Gastrocnemius medialis (tissue), 4 donors: ENCODE measurements at places on chromosomes 3 and 15. TPM values are rescaled to one million over a fixed set of nuclear protein-coding genes. Genes with fewer than 3 reads are reported as not detected.

DNA sequence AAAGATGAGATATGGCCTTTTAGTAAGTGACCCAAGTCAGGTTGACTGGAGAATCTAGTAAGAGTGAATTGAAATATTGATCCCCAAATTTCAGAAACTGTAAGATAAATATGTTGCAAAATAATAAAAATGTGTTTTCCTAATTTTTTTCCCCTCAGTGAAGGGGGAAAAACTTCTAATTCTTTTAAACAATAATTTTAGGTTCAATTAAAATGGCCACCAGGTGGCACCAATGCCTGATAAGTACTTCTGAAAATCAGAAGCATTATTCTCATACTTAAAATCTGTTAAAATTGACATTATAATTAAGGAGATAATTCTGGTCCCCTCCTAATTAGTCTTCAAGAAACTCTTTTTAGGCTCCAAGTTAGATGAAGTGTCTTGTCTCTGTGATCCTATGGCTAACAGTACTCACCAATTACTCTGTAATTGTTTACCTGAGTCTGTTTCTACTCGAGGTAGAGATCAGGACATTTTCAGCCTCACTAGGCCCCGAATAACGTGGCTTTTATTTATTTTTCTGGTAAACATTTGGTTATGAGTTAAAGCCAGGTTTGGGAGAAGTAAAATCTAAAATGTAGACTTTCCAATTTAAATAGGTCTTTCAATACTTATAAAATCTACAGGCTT lies 52.6 kb downstream of the NMD3 start:
- DNase-seq, result no peak

Gene IL17RB
- 1.4 TPM for total RNA-seq

Gene RAB11A
- total RNA-seq, result 191 TPM

DNA sequence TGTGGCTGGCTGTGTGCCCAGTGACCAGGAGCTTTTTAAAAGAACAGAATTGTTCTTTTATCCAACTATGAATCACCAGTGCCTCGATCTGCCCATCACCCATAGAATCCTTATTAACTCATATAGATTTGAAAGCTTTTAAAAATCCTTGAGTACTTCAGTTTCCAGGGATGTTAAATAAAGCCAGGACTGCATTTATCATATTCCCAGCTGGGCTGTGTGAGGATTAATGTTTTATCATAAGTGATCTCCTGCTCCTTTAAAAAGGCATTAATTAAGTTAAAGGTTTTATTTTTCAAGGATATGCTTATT lies 234.0 kb downstream of the MYRIP start:
- DNase-seq, result no peak

GRCh38 chr3:103006526-103007183 lies 571.8 kb downstream of the ZPLD1 start:
- DNase-seq, result no peak

- no peak for DNase-seq
Observed at GRCh38 chr3:101602731-101603130, 28.8 kb downstream of the PCNP start.

Gene HIGD2B
- total RNA-seq, result not detected

DNA sequence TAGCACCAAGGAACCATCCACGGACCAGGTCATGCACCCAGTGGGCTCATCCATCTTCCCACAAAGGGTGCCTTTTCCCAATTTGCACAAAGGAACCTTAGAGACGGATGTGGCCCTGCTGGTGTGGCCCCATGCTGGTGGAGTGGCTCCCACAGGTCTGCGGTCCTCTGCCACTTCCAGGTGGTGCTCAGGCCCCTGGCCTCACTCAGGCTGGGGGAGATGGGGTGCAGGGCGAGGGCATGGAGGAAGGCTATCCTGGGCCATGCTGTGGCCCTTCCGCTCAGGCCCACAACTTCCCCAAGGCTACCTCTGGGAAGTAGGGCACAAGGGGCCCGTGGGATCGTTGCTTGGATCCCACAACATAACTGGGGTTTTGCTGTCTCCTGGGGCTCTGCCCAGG lies 5.2 kb upstream of the SYNM start:
- no peak for DNase-seq

Gene GOLGA8J
- total RNA-seq, result not detected

GRCh38 chr15:60767134-60767824 lies 288.3 kb upstream of the ICE2 start:
- DNase-seq, result no peak

Gene PARP9
- total RNA-seq, result 5.9 TPM

Gene WDR93
- not detected for total RNA-seq

DNA sequence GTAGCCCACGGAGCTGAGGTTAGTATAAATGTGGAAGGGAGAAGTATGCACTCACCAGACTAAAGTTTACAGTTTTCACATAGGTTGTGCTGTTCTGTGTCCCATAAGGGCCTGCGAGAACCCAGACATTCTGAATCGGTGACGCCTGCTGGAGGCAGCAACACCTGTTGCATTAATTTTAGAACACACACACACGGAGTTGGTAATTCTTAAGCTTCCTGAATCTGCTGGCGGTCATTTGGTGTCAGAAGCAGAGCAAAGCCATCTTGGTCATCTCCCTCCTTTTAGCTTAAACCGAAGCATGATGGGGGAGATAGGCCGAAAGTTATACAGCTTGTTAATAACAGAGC lies 41.1 kb upstream of the AP3B2 start:
- DNase-seq, result peak; percentile 70

Gene ST8SIA2
- total RNA-seq, result not detected

- no peak for DNase-seq
Observed at GRCh38 chr15:83380682-83381081, 66.5 kb upstream of the SH3GL3 start.

Gene GOLGA6L4
- not detected for total RNA-seq

DNA sequence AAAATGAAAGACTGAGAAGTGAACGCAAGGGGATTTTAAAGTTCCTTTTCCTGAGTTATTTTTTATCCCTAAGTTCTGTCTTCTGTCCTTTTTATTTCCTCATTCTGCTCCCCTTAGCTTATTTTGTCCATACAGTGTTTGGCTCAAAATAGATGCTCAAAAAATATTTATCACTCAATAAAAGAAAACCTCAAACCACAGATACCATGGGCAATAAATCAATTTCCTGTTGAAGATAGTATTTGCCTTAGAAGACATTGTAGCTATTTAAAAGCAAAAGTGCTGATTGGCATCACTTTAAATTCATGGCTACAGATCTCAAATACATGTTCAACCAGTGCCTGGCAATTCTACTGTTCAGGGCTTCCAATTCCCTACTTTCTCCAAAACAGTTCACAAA lies 316.5 kb upstream of the ADAMTS9 start:
- DNase-seq, result no peak

- DNase-seq, result no peak
Observed at GRCh38 chr15:94098921-94099573, 132.3 kb upstream of the MCTP2 start.

Gene CPEB1
- 3.9 TPM for total RNA-seq

DNA sequence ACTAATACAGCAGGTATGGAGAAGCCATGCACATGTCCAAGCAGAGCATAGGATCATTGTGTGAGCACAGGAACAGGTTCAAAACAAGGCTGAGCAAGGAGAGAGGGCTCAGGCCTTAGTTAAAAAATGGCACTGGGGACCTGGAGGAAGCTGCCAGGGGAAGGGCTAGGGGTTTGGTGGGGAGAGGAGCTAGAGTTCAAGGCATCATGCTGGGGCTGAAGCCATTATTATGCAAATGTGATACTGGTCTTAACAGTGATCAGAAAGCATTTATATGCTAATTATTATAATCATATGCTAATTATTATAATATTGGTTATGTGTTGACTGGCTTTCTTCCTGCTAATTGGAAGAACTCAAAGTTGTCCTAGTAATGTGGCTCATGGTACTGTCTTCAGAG lies 546.0 kb upstream of the CFAP20DC start:
- DNase-seq, result no peak

DNA sequence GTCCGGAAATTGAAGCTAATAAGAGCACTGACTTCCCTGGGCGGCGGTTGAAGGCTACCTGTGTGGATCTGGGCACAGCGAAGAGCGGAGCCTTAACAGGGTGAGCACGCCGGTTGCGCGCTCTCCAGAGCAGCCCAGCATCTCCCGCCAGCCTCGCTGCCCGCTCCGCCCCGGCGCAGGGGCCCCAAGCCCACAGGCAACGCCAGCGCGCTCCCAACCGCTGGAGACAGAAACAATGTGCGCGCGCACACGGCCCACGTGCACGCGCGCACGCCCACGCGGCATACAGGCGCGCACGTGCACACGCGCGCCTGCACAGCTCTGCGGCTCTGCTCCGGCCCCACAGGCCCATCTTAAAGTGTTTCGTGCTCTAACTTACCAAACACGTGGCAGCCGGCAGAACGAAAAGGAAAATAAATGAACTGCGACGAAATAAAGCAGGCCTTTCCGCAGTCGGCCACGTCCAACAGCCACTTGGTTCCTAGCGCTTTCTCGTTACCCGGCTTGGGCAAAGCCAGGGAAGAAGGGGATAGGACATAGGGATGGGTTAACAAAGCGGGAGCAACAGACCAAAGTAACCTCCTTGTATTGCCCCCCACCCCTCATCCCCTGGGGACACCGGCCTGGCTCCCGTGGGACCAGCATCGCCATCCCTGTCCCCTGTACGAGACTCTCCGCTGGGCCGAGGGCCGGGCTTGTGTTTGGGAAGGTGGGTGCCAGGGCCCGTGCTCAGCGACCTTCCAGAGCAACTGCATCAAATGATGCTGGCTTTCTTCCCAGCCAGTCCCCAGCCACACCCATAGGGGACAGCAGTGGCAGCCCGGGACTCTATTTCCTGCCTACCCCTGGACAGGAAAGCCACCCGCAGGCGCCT lies 203.7 kb downstream of the ABHD5 start:
- DNase-seq, result no peak

Gene MAP3K13
- 6.5 TPM for total RNA-seq

DNA sequence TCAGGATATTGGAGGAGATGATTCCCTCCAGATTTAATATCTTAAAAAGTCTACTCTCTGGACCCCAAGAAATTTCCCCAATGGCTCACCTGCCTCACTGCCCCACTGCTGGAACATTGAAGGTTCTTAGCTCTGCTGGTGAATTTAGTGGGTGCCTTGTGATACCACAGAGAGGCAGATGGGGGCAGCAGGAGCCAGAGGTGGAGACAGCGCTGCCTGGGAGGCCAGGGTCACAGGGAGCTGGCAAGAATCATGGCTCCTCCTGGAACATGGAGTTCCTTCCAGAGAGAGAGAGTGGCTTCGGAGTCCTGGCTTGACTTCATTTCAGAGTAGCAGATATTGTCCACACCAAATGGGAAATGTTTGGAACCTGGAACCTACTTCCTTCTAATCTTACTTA lies 263.5 kb upstream of the CFAP20DC start:
- no peak for DNase-seq

Gene GOLGA6A
- not detected for total RNA-seq

- DNase-seq, result no peak
Observed at GRCh38 chr15:37131621-37132020, 31.3 kb upstream of the MEIS2 start.

Gene NEO1
- total RNA-seq, result 23.3 TPM

Gene PLS1
- total RNA-seq, result 0.65 TPM

Gene FSD2
- 6.9 TPM for total RNA-seq

Gene NAALADL2
- total RNA-seq, result 0.46 TPM

GRCh38 chr15:78000091-78000926 lies 77.2 kb downstream of the TBC1D2B start:
- peak; percentile 83 for DNase-seq

GRCh38 chr15:63402498-63403253 lies 21.0 kb upstream of the CA12 start:
- DNase-seq, result no peak

DNA sequence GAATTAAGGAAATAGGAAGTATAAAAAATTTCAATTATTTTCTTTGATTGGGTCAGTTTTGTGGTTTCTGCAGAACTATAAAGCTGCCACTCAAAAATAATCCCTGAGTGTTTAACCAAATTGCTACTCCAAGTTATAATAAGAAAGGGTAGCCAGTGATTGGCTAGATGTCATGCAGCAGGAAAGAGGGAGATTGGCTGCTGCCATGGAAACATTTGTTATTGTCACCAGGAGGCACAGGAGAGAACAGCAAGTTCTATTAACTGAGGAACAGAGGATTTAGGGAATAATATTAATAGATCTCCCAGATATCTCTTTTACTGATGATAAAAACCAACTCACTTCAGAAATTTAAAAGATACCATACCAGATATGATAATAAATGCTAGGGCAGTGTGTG lies 42.6 kb downstream of the CLDN1 start:
- DNase-seq, result no peak

DNA sequence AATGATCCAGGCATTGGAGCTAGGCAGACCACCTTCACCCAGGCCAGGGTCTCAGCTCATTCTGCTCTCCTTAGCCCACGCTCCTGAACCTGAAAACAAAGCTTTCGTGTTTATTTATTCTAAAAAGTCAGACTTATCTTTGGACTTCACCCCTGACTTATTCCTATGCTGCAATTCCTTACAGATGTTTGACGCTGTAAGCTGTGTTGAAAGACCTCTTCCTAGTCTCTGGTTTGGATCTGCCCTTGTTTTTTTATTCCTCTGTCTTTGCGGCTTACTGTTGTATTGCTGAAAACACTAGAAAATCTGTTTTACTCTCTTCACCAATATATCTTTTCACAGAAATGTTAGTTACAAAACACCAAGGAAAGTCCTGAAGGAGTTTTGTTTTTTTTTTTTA lies 40.5 kb upstream of the LDHAL6B start:
- DNase-seq, result no peak
